Stimulated activated CD4-positive, alpha-beta T cell treated with anti-CD3 and anti-CD28 coated beads, TNF-alpha, amount 100 ng/mL, for 1 hour (primary cell): ENCODE measurements at places on chromosomes 4 and X.

DNA sequence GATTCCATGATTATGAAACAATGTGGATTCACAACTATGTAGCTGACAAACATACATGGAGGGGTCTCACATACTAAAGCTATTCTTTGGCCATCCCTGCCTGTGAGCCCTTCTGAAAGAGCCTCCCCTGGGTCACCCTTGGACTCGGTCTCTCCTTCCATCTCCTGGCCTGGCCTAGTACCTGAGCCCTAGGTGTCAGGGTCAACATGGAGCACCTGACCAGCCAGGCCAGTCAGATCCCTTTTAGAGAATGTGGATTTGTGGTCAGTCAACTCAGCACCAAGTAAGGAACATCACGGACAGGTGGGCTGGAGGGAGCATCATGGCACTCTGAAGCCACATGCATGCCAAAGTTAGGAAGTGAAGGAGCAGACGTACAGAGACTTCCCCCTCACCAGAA is 16.3 kb downstream of the ATP8A1 start:
- DNase-seq: no peak

DNA sequence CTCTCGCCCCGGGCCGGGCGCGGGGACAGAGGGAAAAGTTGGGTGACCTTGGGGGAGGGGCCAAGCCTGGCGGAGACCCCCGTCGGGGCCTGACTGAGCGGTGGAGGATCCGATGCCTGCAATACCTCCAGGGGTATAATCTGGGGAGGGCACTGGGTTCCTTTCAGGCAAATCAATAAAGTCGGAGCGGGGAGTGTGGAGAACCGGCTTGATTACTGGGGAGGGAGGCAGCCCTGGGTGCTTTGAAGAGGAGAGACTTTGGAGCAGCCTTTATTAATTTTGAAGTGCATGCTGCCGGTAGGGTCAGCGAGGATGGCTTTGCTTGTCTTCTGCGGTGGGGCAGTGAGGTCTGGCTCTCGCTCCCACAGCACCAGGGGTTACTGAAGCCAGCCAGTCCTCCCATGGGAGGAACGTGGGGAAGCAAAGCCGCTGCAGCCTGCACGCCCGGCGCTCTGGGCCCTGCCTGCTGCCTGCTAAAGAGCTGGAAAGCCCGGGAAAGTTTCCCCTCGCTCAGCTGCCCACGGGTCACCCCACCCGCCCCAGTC is 403 bp upstream of the LGI2 start:
- no peak for DNase-seq

GRCh38 chr4:11768251-11768972 is 339.7 kb upstream of the HS3ST1 start:
- DNase-seq: no peak

GRCh38 chr4:20085156-20085555 is 166.5 kb upstream of the SLIT2 start:
- no peak for DNase-seq

GRCh38 chr4:84501721-84502267 is 2.7 kb upstream of the NKX6-1 start:
- DNase-seq: no peak

- DNase-seq: no peak
Observed at GRCh38 chr4:52552778-52553177, 106.3 kb downstream of the USP46 start.

DNA sequence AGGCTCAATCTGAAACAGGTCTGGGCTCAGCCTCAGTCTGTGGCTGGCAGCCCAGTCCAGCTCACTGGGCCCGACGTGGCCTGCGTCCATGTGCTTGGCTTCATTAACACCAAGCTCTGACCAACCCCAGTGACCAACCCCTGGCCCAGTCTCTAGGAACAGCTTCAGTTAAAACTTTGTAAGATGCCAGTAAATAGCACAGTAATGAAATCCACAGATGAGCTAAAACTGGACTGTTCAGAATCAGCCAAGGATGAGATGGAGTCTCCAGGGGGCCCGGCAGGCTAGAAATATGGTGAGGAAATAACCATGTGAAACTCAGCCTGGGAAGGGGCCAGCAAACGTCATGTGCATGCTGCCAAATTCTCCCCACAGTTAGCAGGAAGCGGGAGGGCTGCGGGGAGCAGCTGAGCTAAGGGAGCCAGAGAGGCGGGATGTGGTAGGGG is 37.1 kb upstream of the XPNPEP2 start:
- no peak for DNase-seq

GRCh38 chr4:109444182-109444844 is 10.7 kb downstream of the SEC24B start:
- no peak for DNase-seq

GRCh38 chrX:3711331-3711917 is 2.0 kb downstream of the PRKX start:
- no peak for DNase-seq

GRCh38 chrX:151774421-151774820 is 39.9 kb downstream of the CNGA2 start:
- DNase-seq: no peak

- no peak for DNase-seq
Observed at GRCh38 chr4:151991884-151992167, 231.0 kb upstream of the GATB start.

GRCh38 chrX:24137192-24137591 is 12.3 kb upstream of the ZFX start:
- DNase-seq: no peak

DNA sequence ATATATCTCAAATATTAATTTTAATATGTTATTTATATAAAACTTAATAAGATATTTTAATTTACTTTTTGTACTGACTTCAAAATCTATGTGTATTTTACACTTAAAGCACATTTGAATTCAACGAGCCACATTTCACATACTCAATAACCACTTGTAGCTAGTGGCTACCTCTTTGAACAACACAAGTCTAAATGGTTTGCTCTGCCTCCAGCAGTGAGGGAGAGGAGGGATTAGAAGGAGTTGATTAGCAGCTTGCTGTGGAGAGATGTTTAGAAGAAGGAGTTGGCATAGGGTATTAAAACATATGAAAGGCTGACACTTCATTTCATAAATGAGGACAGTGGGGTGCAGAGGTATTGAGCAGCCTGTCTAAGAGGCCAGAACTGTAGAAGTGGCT is 124.0 kb downstream of the ARHGAP24 start:
- no peak for DNase-seq

- DNase-seq: no peak
Observed at GRCh38 chr4:105455182-105455581, 18.7 kb downstream of the PPA2 start.

GRCh38 chr4:26570596-26570995 is 13.3 kb upstream of the TBC1D19 start:
- no peak for DNase-seq

GRCh38 chr4:139666735-139667281 is 1.2 kb downstream of the MGST2 start:
- no peak for DNase-seq

GRCh38 chrX:39982948-39983347 is 114.8 kb downstream of the BCOR start:
- no peak for DNase-seq

GRCh38 chrX:74015379-74016019 is 288.5 kb upstream of the ZCCHC13 start:
- DNase-seq: peak; percentile 7

GRCh38 chr4:168796362-168797106 is 213.5 kb downstream of the CBR4 start:
- no peak for DNase-seq

GRCh38 chr4:40199179-40199670 is 2.4 kb downstream of the RHOH start:
- DNase-seq: no peak

- DNase-seq: no peak
Observed at GRCh38 chrX:12977761-12978204, 2.9 kb downstream of the TMSB4X start.

DNA sequence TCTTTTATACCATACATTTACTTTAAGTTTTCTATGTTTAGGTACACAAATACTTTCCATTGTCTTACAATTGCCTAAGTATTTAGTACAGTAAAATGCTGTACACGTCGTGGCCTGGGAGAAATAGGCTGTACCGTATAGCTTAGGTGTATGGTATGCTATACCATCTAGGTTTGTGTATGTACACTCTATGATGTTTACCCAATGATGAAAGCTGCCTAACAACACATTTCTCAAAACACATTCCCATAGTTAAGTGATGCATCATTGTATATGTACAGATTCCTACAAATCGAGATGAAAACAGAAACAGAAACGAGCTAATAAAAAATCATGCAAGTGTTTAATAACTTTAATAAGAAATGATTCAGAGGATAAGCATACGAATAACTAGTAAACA is 51.6 kb downstream of the SPANXA2 start:
- no peak for DNase-seq

DNA sequence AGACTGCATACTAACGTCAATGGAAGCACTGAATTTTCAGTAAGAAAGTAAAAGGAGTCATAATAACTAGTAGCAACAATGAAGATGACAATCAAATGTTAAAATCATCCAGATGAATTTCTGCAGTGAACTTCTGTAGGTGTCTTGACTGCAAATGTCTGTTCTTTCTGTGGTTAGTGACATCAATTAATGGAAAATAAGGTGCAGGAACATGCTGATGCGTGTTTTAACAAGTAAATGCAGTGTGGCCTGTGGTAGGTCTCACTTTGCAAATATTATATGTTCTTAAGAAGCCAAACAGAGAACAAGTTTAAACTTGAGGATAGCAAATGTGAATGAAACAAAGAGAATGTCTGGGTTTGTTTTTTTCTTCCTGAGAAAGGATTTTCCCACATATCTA is 2.6 kb upstream of the DTHD1 start:
- no peak for DNase-seq

DNA sequence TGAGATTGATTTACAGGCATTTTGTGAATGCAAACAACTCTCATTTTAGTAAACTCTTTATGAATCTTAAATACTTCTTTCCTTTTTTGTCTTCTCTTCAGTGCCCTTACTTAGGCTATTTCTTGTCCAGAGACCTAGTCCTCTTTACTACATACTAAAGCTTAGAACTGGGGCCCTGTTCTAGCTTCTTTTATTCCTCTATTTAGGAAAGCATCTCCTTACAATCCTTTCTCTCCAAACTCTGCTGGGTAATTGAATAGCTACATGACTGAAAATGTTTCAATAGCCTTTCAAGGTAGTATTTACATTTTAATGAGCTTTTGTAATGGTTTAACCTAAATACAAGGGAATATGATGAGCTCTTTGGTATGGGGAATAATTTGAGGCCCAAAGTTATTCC is 1701.5 kb upstream of the TENM3 start:
- no peak for DNase-seq

DNA sequence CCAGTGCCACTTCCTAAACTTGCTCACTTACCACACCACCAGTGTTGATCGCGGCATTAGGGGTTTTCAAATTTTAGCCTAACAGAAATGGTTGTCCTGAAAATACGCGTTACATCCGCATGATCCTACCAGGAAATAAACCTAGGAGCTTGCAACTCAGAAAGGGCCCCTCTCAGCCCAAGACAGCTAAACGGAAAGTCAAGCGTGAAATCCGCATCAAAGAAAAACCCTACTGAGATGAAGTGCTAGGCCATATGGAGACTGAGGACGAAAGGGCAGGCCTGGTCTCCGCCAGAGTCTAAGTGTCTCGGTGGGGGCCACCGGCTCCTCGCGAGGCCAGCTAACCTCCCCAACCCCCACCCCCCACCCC is 626 bp downstream of the YTHDC1 start:
- no peak for DNase-seq

DNA sequence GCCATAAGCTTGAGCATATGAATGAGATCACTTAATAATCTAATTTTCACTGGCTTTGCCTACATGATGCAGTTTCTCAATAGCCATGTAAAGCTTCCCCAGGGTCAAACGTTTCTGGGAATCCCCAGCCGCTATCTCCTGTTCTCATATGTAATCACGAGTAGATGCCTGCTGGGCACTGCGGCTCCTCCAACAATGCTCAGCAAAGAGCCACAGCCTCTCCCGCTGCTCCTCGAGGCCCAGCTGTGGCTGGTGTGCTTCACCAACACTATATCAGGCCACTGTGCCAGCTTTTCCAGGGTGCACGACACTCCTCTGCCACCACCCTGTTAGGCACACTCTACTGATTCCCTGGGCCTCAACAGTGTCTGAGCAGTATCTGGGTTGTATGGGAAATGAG is 78.3 kb upstream of the RASGEF1B start:
- no peak for DNase-seq

DNA sequence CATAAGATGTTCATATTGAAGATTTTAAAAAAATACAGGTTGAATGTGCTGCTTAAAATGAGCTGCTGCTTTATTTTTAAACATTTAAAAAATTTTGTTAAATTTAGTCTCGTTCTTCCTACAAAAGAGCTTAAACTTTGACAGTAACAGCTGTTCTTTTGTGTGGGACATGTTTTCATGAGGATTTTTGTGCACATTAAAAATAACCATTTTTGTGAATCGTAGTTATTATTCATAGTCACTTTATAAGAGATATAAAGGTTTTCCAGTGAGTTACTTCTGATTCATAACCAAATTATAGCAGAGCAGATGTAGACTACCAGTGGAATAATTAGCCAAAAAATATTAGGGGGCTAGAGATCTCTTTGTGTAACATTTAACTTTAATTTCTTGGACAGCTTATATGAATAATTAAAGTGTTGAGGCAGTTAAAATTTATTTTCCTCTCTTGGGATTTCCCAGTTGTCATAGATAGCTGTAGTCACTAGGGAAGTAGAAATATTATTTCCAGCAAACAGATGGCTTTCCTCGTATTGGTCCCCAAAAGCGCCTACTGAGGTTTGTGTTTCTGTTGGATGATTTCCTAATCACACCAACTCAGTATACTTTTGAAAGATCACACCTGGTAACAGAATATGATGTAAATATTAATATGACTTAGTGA is 24.2 kb downstream of the RBPJ start:
- DNase-seq: no peak

GRCh38 chr4:102055805-102056204 is 265.3 kb downstream of the BANK1 start:
- no peak for DNase-seq

- no peak for DNase-seq
Observed at GRCh38 chrX:18997916-18998315, 14.0 kb upstream of the PHKA2 start.

DNA sequence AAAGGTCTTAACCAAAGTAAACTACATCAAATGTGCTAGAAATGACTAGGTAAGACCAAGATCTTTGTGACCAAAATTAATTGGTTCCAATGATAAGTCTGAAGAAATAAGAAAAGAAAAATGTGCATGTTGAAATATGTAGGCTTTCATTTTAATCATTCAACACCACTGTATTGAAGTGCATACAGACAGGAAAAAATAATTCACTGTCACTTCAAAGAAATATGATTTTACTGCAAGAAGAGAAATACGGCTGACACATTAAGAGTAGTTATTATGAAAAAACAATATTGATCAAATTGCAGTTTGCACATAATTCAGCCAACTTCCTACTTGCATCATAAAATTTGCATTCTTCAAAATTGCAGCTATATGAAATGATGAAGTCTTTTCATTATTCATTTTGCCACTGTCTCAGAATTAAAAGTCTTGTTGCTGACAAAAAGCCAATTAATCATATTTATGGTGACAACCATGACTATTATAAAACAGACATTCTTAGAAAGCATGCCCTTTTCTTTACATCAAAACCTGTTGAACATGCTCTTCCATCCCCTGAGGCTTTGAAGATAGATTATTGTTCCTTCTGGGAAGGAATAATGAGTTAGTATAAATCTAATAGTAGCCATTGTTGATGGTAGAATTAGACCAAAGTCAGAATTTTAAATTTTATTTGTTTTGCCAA is 405.9 kb upstream of the MAD2L1 start:
- DNase-seq: no peak

GRCh38 chrX:13386636-13387035 is 66.8 kb upstream of the ATXN3L start:
- DNase-seq: no peak

GRCh38 chr4:109699553-109700225 is 3.6 kb downstream of the CASP6 start:
- DNase-seq: no peak

- no peak for DNase-seq
Observed at GRCh38 chrX:16946971-16947562, 609 bp downstream of the REPS2 start.
